ENCODE measurements at places on chromosomes 1 and 21. TPM values are rescaled to one million over a fixed set of nuclear protein-coding genes. Genes with fewer than 3 reads are reported as not detected.

The ACTA1 gene
- not detected for total RNA-seq

The HSF2BP gene
- 1.7 TPM for total RNA-seq

The HUNK gene
- total RNA-seq: not detected

The TRIM67 gene
- total RNA-seq: 0.58 TPM

The PLA2G5 gene
- not detected for total RNA-seq

The NPHS2 gene
- not detected for total RNA-seq
